Glomerular endothelial cell (primary cell): ENCODE measurements at places on chromosomes 13 and 19. TPM values are rescaled to one million over a fixed set of nuclear protein-coding genes. Genes with fewer than 3 reads are reported as not detected.

GRCh38 chr13:112874751-112875300 lies 94.2 kb upstream of the MCF2L start:
- no peak for DNase-seq

DNA sequence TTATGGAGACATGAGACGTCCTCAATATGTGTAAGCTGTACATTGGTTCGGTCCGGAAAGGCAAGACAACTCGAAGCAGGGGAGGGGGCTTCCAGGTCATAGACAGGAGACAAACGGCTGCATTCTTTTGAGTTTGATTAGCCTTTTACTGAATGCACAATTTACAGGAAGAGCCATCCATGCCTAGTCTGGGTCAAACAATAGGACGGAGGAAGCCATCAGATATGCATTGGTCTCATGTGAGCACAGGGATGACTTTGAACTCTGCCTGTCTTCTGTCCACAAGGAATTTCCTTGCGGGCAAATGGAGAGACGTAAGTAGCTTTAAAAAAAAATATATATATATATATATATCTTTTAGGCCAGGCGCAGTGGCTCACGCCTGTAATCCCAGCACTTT lies 1.9 kb upstream of the CCNP start:
- DNase-seq = no peak

DNA sequence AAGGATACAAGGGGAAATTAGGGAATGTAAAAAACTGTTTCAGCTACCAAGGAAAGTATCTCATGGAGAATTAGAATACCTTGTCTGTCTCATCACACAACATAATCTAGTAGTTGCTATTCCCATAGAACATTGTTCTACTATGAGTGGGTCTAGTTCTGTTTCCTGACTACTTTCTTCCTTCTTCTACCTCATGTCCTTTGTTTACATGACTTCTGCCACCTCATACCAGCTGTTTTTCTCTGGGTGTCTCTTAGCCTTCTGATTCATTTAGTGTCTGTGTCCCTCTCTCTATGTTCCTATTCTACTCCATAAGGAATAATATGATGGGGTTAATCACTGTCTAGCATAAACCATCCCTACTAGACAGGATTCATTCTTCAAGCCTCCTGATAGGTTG lies 887.3 kb downstream of the DIAPH3 start:
- DNase-seq = no peak

GRCh38 chr19:51772977-51773376 lies 12.0 kb downstream of the FPR2 start:
- DNase-seq = no peak

DNA sequence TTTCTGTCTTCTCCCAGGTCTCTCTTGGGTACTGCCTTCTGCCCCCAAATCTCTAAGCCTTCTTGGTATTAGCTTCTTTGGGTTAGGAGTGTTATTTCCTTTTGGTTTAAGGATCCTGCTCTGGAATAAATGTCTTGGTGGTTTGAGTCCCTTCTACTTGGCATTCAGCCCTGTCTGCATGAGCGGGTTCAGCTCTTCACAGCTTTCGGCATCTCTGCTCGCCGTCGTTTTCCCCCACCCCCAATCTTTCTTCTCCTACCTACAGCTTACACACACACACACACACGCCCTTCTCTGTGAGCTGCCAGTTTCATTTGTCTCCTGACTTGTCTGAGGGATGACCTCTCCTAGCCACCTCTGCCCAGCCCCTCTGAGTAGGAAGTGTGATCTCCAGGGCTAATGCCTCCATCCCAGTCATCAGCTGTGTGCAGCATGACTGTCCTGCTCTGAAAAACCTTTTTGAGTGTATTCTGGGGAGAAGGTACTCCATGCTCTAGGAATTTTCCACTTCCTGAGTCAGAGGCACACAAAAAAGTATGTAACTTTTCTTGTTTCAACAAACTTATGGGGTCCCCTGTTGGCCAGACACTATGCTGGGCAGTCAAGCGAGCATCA lies 4.7 kb downstream of the CNOT3 start:
- DNase-seq = no peak

Gene MED25
- total RNA-seq = 35.3 and 47.6 TPM in 2 replicates

Gene OR7A5
- not detected in 2 replicates for total RNA-seq

Gene CYP2F1
- total RNA-seq = not detected in 2 replicates

Gene ARHGEF7
- total RNA-seq = 158 and 197 TPM in 2 replicates

Gene PSG1
- total RNA-seq = 1.6 and 2.0 TPM in 2 replicates

Gene SYDE1
- total RNA-seq = 39.4 and 54.2 TPM in 2 replicates

Gene CGB8
- total RNA-seq = not detected in 2 replicates

Gene MIR17HG
- total RNA-seq = 1.6 and 2.4 TPM in 2 replicates
